ENCODE measurements at places on chromosomes 4 and X.

DNA sequence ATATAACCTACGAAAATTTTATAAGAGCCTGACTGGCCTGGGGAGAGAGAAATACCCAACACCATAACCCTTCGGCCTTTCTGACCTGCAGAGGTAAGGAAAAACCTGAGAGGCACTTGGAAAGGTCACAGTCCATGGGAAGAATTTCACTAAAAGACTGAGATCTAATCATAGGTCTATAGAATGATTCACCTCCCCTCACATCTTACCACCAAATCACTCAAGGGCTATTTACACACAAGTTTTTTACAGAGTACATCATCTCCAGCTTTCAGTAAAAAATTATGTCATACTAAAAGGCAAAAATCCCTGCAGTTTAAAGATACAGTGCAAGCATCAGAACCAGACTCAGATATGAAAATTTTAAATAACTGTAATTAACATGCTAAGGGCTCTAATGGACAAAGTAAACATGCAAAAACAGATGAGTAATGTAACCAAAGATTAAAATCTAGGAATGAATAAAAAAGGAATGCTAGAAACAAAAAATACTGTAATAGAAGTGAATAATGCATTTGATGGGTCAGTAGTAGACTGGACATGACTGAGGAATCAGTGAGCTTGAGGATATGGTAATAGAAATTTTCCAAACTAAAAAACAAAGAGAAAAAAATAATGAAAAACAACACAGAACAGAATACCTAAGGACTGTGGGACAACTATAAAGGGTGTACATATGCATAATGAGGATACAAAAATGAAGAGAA is 32.1 kb upstream of the SLC16A2 start:
- DNase-seq: no peak

DNA sequence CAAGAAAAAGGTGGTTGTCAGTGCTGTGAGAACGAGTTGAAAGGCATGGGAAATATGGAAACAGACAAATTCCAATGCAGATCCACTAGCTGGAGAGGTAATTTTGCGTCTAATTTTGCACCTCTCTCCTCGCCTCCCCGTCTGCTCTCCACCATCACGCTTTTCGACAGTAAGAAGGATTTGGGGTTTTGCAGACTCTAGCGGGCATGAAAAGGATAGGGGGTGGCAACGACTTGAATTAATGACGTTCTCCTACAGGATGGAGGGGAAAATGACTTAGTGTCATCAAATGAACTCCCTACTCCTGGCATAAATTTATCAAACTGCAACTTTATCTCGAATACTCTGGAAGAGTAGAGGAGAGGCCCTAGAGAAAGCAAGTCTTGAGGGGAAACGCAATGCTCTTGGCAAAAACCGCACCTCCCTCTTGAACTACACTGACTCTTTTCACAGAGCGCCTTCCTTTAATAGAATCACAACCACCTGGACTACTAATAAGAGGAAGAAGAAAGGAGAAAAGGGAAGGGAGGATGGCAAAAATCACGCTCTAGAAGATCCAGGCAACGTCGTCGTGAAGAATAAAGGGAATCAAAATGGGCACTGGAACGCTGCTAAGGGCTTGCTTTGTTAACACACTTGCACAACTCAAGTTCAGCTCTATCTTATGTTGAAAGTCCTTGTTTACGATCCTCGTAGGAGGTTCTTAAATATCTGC is 871 bp upstream of the SLITRK2 start:
- DNase-seq: no peak

DNA sequence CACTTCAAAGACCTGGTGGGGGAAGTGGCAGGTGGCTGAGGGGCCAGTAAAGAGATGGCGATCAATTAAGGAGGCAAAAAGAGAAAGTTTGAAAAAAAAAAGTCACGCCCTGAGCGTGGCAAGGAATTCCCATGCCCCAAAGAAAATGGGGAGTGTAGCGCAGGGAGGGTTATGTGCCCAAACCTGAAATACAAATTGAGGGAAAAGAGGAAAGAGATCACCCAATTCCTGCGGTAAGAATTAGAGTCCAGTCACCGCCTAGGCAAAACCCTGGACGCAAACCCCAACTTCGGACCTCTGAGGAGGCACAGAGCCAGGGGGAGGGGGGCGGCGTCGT is 595 bp downstream of the ENOX2 start:
- no peak for DNase-seq

- no peak for DNase-seq
Measured at GRCh38 chr4:75028196-75028854, 95.4 kb downstream of the PARM1 start.

GRCh38 chr4:181204109-181204508 is 1039.1 kb upstream of the TENM3 start:
- no peak for DNase-seq

- no peak for DNase-seq
Measured at GRCh38 chr4:30756553-30756952, 36.4 kb downstream of the PCDH7 start.

DNA sequence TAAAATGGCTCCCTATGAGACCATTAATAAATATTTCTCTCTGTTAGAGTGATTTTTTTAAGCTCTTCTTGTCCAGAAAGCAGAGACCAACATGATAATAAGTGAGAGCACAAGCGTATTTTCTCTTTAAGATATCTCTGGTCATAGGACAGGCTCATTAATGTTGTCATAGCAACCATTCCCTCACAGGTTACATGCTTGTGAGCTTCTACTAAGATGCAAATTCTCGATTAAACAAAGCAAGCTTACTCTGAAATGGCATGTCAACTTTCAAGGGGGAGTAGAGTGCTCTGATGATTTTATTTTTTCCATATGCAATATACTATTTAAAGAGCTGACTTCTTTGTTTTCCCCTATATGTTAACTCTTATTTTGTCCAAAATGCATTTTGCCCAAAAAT is 487.2 kb upstream of the LCORL start:
- no peak for DNase-seq

- no peak for DNase-seq
Measured at GRCh38 chrX:15376956-15377355, 7.3 kb downstream of the VEGFD start.

DNA sequence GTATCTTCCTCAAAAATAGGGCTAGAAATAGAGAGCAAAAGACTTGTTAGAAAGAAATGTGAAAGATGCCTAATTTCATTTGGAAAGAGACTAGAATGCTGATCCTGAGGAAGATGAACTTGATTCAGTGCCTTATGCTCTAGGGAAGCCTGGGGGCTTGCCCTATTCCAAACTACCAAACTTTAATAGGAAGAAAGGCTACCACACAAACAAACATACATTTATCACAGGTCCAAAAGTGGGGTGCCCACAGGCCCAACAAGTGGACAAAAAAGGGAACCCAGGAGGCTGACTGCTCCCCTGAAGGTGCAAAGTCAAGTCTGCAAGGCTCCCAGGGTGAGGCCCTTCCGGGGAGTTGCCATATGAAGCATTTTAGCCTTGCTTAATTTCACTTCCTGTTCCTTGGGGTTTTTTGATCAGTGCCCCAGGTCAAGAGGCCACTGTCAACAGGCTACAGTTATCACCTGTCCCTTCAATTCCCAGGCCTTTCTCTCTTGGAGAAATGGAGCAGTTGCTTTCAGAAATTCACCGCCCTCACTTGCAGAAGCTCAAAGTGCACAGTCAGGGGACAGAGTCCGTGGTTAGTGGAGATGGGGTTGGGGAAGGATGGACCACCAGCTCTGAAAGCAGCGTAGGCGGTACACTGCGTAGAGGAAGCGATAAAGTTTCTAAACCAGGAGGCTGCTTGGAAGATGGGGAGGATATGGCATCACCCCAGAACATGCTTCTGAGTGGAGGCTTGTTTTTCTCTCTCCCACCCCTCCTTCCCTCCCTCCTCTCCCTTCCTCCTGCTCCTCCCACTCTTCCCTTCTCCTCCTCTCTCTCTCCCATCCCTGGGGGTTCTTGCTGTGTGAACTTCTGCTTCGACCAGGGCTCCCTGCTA is 36.4 kb downstream of the TMEM154 start:
- no peak for DNase-seq

- no peak for DNase-seq
Measured at GRCh38 chr4:106426069-106426468, 57.5 kb upstream of the GIMD1 start.

- no peak for DNase-seq
Measured at GRCh38 chrX:107207089-107207488, 678 bp downstream of the DNAAF6 start.

DNA sequence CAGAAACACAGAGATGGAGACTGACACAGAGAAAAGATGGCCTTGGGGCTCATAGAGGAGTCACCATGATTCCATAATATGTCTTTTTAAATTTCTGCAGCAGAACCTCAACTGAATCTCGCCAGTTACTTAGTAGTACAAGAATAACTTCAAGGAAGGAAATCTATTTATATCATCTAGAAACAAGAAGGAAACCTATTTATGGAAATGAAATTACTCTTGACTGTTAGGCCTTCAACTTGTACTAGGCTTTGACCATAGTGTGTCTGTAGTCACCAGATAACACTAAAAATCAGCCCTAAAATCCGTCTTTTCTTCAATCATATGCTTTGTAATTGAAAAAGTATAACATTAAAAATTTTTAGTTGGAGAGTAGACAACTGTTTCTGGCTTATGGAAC is 740.4 kb downstream of the TRIML1 start:
- no peak for DNase-seq

GRCh38 chrX:49270249-49270921 is 792 bp downstream of the PPP1R3F start:
- DNase-seq: no peak

GRCh38 chr4:139142087-139142486 is 34.9 kb downstream of the ELF2 start:
- DNase-seq: no peak

Measured in T-helper 22 cell (primary cell).